ENCODE measurements at places on chromosomes 3 and 15.
A peak's percentile ranks its signal among the peaks of the same experiment; 100 is the strongest.

DNA sequence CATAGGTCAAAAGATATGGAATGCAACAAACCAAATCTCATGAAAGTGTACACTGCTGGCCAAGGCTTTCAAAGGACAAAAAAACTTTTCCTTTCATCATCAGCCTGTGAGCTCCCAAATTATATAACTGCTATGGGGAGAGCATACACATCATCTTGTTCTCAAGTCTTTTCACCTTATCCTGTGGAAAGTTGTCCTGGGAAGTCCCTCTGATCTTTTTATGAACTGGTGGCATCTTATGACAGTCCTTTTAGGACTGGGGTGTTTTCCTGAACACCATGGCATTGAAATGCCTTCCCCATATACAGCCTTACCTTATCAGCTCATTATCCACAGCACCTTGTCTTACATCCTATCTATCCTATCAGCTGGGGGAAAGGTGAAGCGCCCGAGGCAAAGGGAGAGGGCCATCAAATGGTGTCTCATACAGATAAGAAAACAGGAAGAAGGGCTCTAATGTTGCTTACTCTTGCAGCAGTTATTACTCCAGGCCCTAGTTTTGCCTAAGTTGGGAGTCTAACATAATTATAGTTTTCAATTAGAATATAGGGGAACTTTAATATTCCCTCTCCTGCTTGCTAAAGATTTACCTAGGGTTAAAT is 61.5 kb upstream of the GOLIM4 start:
- DNase-seq, result no peak

DNA sequence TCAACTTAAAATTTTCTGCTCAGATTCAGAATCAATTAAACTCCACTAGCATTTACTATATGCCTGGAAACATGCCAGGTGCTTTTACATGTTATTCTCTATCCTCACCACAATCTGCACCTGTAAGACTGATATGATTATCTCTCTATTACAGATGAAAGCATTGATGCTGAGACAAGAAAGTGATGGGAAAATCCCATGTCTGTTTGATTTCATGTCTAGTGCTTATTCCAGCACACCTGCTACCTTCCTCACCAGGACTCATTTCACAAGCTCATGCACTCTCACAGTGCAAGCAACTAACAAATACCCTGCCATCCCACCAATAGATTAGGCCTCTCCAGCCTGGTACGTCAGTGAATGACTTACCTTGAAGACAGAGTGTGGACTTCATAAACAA is 25.0 kb upstream of the BCL6 start:
- no peak for DNase-seq

- no peak for DNase-seq
Observed at GRCh38 chr15:37298271-37298670, 197.9 kb upstream of the MEIS2 start.

DNA sequence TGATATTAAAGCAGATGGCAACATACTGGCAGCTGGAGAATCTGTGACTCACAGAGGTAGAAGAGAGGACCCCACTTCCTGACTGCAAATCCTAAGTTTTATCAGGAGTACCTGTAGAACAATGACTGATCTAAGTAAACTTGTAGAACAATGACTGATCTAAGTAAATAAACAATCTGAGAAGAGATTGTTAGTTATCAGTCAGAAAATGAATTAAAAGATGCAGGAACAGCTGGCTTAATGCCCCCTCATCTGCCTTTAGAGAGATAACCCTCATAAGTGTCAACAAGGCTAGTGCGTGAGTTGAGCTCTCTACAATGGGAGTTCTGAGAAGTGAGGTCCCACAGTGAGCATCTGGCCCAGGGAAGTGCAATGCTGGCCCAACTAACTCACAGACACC is 14.6 kb downstream of the ACAD11 start:
- no peak for DNase-seq

GRCh38 chr3:45874677-45875346 is 11.5 kb upstream of the CCR9 start:
- no peak for DNase-seq

- no peak for DNase-seq
Observed at GRCh38 chr3:136336329-136337100, 86.4 kb downstream of the PCCB start.

DNA sequence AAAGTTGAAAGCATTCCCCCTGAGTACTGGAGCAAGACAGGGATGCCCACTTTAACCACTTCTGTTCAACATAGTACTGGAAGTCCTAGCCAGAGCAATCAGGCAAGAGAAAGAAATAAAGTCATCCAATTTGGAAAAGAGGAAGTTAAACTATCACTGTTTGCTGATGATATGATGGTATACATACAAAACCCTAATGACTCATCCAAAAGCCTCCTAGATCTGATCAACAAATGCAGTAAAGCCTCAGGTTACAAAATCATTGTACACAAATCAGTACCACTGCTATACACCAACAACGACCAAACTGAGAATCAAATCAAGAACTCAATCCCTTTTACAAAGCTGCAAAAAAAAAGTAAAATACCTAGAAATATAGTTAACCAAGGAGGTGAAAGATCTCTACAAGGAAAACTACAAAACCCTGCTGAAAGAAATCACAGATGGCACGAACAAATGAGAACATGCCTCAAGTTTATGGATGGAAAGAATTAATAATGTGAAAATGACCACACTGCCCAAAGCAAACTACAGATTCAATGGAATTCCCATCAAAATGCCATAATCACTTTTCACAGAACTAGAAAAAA is 40.3 kb downstream of the RPL39L start:
- no peak for DNase-seq

GRCh38 chr3:135034291-135034768 is 239.3 kb downstream of the EPHB1 start:
- no peak for DNase-seq

GRCh38 chr3:88150371-88150770 is 612 bp downstream of the C3orf38 start:
- DNase-seq, result peak; percentile 45

DNA sequence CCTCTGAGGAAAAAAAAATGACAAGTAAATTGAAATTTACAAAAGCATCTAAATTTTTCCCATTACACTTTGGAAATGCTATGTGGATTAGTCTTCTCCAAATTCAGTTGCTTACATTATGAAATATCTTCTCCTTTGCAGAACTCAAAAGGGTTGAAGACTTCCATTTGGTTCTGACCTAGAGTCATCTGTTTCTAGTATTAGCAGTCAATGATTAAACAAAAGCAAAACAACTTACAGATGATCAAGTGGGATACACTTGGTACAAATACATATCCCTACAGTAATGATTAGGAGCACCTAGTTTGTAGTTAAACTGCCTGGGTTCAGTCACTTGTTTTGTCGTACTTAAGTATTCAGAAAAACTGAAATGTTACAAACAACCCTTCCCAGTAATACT is 136.2 kb downstream of the MBNL1 start:
- no peak for DNase-seq

- no peak for DNase-seq
Observed at GRCh38 chr3:56291244-56291680, 177.0 kb downstream of the ERC2 start.

Data from hippocampal formation (tissue), 2 donors.